M059J (cell line): ENCODE measurements at places on chromosomes 2 and 18. TPM values are rescaled to one million over a fixed set of nuclear protein-coding genes. Genes with fewer than 3 reads are reported as not detected.
A peak's percentile ranks its signal among the peaks of the same experiment; 100 is the strongest.

- DNase-seq = peak; percentile 45
These were observed 141.7 kb downstream of the DIS3L2 start for GRCh38 chr2:232103140-232103737.

DNA sequence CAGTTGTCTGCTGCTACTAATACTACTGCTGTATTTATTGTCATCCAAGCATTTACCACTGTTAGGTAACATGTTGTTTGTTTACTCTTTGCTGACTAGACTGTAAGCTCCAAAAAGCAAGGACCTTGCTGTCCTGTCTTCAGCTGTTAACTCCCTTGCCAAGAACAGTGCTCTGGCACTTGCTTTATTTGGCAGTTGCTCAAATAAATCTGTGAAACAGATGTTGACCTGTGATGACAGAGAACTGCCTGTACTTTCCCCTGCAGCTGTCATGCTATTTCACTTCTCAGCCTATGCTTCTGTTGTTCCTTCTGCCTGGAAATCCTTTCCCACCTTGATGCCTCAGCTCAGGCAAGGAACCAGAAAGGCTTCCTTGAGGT is 181.2 kb downstream of the ATAD2B start:
- peak; percentile 20 for DNase-seq

- peak; percentile 77 for DNase-seq
These were observed 74.7 kb upstream of the ETAA1 start for GRCh38 chr2:67322353-67323001.

- DNase-seq = peak; percentile 60
These were observed 25.8 kb downstream of the PKP4 start for GRCh38 chr2:158482594-158482993.

DNA sequence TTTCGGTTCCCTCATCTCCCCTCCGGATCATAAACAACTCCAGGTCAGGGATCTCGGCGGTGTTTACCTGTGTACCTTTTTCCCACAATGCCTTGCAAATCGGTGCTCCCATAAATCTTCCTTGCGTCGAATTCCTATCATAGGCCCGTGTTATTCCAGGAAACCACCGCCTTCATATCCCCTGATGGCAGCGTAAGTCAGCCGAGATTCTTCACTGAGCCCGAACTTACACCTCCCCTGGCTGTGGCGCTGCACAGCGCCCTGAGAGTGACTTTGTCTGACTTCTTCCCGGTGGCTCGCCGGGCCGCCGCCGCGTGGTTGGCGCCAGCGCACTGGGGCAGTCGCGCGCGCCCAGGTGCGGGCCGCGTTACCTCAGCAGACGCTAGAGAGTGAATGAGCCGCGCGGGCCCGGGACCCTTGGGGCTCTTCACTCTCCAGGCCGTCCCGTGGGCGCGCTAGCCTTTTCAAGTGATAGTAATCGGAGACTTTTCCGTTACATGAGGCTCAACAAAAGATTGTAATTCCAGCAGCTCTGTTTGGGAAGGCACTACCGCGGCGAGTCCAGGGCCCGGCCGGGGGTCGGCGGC is 101.6 kb downstream of the SPTBN1 start:
- DNase-seq = no peak

Gene PID1
- total RNA-seq = 0.47 and 3.0 TPM in 2 replicates

Gene MBP
- total RNA-seq = 4.7 and 9.9 TPM in 2 replicates

Gene SCN2A
- 0.12 and 0.44 TPM in 2 replicates for total RNA-seq

Gene MRPS5
- 66.4 and 66.8 TPM in 2 replicates for total RNA-seq

Gene CHRNA1
- total RNA-seq = 0.17 TPM in 1 of 2 replicates, not detected in the other

Gene MC4R
- not detected in 2 replicates for total RNA-seq
